ENCODE measurements at places on chromosomes 16 and 17. TPM values are rescaled to one million over a fixed set of nuclear protein-coding genes. Genes with fewer than 3 reads are reported as not detected.

The THRA gene
- 80.0 TPM for total RNA-seq

The ARHGDIG gene
- 9.3 TPM for total RNA-seq

The B9D1 gene
- 6.8 TPM for total RNA-seq

The LDHD gene
- 84.7 TPM for total RNA-seq

The TEX19 gene
- total RNA-seq, result not detected

The SLC16A11 gene
- 0.56 TPM for total RNA-seq

The TM4SF5 gene
- total RNA-seq, result not detected

The GAST gene
- not detected for total RNA-seq

The JPT2 gene
- 30.6 TPM for total RNA-seq
